Stimulated activated CD8-positive, alpha-beta memory T cell treated with anti-CD3 and anti-CD28 coated beads, Interleukin-15, amount 100 ng/mL, for 24 hours (primary cell): ENCODE measurements at places on chromosomes 3 and 15.

GRCh38 chr15:94174399-94174802, 57.0 kb upstream of the MCTP2 start:
- DNase-seq, result no peak

DNA sequence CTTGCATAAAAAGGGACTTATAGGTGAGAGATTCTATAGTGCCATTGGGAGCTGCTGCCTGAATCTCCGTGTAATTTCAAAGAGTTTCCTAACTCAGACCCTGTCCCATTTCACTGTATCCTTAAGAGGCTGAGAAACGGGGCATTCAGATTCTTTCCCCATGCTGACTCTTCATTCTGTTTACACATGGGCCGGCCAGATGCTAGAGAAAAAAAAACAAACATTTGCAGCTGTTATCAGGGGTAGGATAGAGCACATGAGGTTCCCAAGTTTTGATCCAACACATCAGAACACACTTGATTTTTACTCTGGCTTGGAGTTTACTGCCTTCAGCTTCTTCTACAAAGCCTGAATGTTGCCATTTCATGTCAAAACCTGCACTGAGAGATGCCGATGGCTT, 215.9 kb upstream of the TPRG1 start:
- no peak for DNase-seq

DNA sequence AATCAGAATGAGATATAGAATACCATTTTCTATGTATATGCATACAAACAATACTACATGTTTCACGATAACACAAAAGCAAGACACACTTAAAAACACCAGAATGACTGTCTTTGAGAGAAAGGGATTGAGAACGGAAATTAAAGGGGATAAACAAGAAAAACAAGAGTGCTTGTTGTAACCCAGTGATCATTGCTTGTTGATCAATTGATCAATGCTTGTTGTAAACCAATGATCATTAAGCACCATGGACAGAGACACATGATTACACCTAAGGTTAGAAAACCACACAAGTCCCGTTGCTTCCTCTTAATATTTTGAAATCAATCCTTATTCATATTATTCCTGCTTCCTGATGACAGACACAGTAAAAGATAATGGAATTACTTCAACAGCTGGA, 1.1 kb upstream of the OR4F15 start:
- no peak for DNase-seq

DNA sequence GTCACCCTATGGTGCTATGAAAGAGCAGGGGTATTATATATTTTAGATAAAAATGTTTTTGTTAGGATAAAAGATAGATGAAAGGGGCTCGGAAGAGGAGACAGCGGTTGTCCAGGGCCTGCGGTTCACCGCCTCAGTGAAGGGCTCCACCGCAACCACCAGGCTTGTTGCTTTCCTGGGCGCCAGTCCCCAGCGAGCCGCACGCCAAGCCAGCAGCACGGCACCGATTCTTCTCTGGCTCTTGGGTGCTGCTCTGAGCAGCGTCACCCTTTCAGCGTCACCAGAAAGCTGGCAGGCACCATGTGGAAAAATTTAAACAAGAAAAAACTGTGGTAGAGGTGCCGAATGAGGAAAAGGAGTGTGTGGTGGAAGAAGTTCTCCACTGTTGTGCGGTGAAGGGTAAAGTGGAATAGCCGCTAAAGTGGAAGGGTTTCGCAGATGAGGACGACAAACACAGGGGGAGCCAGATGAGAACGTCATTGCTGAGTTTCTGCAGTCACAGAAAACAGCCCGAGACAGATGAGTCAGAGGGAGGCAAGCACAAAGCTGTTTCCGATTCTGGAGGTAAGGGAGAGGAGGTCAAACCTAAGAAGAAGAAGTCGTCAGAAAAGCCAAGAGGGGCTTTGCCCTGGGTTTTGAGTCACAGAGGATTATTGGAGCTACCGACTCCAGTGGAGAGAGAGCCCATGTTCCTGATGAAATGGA, 569.2 kb downstream of the ZBBX start:
- no peak for DNase-seq

DNA sequence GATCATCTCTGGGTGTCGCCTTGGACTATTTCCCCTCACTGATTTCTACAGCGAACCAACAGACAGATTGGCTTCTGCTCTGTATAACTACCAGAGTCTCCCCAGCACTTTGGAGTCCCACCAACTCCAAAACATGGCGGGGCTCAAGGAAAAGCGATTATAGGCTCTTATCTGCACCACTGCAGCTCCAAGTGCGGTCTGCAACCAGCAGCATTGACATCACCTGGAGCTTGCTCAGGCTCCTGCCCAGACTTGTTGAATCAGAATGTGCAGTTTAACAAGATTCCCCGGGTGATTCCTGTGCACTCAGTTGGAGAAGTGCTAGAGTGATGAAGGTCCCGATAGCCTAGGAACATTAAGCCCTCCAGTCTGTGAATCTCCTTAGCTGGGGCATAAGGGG, 9.0 kb downstream of the CCK start:
- DNase-seq, result no peak

DNA sequence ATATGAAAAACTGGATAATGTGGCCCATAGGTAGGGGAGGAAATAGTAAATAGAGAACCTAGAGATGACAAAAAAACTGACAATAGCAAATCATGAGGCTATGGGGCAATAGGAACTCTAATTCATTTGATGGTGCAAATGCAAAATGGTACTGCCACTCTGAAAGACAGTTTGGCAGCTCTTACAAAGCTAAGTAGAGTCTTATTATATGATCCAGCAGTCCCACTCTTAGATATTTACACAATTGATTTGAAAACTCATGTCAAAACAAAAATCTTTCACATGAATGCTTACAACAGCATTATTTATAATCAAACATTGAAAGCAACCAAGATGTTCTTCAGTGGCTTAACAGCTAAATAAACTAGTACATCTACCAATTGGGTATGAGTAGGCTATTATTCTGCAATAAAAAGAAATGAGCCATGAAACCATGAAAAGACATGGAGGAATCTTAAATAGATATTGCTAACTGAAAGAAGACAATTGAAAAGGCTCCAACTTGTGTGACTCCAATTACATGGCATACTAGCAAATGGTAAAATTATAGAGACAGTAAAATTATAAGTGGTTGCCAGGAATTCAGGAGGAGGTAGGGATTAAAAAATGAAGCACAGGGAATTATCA, 321.8 kb upstream of the STAC start:
- no peak for DNase-seq

DNA sequence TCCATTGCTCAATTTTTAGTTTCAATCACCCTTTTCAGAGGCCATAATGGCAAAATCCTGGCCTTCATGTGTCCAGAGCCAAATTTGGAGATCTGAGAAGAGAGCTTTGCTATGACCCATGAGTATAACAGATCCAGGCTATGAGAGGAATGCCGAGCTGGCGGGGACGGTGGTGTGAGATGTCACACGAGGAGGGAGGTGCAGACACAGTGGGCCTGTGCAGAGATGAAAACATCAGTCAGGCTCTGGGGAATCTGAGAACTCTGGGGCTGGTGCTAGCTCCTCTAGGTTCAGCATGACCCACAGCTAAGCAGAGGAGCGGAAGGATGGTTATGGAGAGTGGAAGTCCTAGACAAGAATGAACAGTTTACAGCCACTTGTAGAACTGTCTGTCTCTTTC, 398.3 kb upstream of the ATP10A start:
- no peak for DNase-seq

DNA sequence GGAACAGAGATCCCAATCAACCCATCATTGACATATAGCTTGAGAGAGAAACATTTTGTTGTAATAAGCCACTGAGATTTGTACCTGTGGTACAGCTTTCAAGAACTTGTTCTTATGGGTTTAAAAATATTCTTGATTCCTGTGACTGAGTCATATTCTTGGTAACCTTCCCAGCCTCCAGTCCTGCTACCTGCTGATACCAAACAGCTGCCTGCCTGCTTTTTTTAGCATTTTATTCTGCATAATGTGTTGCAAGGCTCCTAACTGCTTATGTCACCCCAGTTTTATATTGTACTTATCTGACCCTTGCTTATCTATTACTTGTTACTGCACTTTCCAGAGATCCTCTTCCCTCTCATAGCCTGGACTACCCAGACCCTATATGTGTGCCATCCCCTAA, 349.3 kb upstream of the SOX2 start:
- no peak for DNase-seq

DNA sequence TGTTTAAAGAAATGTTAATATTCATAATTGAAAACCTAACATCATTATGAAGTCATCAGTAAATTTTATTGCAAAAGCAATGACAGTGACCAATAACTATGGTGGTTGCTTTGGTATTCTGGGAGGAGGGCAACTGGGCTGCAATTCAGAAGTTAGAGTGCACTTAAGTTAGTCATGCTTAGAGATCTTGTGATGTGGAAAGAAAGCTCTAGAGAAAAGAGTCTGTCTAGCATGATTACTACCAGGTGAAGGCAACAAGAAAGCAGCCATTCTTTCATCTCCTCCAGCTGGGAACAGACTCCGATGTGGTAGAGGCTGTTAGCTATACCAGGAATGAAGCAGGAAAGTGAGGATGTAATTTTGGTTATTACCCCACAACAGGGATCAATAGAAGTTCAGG, 625.6 kb downstream of the SI start:
- no peak for DNase-seq
